ENCODE measurements at places on chromosomes 1 and 21.

DNA sequence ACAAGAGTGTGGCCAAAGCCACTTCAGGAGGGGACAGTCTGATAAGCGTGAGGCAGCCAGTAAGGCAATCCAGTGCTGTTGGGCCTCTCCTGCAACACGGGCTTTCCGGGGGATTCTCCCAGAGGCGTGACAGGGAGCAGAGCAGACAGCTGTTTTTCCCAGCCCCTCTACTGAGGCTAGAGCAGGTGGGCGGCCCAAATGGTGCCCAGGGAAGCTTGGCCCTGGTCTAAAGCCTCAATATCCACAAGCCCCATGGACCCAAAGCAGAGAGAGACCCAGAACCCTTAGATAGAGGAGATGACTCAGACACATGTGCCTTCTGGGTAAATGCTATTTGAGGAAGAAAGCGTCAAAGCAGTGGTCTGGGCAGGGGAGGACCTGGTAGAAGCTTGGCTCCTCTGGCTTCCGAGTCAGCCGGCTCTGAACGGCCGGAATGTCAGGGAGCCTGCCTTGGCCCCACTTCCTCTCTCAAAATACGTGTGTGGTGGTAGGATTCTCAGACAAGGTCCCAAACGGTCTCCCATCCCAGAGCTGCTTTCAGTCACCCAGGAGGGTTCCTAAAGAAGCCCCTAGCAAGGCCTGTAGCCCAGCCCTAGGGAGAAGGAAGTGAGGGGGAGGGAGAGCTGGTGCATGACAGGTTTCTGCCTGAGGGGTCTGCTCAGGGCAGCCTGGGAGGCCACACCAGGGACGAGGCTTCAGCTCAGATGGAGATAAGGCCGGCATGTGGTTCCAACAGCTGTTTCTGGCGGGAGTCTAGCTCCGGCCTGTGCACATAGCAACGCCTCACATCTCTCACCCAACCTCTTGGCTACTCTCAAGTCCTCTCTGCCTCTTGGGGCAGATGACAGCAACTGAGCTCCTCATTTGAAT, 28.8 kb downstream of the PIK3C2B start:
- no peak for DNase-seq

GRCh38 chr1:6425658-6426057, 1.1 kb downstream of the ESPN start:
- DNase-seq, result no peak

DNA sequence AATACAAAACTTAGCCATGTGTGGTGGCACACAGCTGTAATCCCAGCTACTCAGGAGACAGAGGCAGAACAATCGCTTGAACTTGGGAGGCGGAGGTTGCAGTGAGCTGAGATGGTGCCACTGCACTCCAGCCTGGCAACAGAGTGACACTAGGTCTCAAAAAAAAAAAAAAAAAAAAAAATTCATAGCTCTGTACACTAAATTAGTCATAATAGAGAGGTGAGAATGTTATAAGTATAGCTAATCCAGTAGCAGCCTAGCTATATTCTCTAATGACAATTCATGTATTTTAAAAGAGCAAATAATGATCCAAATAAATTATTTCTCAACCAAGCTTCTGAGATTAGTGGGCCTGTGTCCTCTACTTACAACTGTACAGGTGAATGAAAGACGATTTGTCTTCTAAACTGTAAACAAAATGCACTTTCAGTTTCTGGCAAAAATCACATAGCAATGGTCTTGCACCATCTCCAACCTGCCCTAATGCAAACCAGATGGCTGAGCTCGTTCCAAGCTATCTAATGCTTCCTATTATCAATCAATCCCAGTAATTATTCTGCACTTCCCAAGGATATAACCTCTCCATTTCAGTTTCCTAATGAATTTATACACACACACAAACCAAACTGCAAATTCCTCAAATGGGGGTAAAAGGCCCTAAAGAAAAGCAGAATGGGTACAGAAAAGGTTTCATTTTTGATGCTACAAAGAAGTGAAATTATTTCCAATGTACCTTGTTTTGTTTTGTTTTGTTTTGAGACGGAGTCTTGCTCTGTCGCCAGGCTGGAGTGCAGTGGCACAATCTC, 56.5 kb downstream of the GATAD2B start:
- no peak for DNase-seq

GRCh38 chr1:187275346-187275745, 446.6 kb downstream of the PLA2G4A start:
- no peak for DNase-seq

- no peak for DNase-seq
Measured at GRCh38 chr21:33136847-33137502, 67.0 kb downstream of the OLIG1 start.

DNA sequence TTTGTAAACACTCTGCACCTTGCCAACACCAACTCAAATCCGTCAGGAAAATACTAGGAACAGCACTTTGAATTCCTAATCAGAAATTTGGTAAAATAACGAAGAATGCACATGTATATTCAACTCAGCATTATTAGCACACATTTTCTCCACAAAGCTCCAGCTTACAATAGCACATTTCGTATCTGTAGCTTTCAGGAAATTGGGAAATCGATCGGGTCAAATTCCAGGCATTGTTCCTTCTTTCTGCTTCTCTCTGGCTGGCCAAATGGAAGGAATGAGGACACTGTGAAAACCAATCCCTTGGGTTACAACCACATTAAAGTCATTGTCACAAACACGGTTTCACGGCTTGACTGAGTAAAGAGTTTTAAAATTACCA, 58.6 kb downstream of the NPHP4 start:
- no peak for DNase-seq

DNA sequence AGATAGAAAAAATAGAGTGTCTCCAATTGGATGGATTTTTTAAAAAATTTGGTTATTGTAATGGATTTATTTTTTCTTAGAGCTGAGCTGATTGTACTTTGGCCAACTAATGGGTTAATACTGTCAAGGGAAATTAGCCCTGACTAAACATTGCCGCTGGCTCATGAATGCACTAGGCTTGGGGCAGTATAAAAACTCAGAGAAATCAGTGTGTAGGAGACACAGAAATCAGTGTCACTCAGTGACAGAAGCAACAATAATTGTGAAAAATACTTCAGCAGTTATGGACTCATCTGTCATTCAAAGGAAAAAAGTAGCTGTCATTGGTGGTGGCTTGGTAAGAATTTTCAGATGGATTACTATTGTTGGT, at the start of gene KMO:
Gene KMO, plus strand, starts transcription at position 217 of the 370 bp plus-strand sequence. Its CDS starts 67 bp downstream, at position 284.
- DNase-seq, result no peak

DNA sequence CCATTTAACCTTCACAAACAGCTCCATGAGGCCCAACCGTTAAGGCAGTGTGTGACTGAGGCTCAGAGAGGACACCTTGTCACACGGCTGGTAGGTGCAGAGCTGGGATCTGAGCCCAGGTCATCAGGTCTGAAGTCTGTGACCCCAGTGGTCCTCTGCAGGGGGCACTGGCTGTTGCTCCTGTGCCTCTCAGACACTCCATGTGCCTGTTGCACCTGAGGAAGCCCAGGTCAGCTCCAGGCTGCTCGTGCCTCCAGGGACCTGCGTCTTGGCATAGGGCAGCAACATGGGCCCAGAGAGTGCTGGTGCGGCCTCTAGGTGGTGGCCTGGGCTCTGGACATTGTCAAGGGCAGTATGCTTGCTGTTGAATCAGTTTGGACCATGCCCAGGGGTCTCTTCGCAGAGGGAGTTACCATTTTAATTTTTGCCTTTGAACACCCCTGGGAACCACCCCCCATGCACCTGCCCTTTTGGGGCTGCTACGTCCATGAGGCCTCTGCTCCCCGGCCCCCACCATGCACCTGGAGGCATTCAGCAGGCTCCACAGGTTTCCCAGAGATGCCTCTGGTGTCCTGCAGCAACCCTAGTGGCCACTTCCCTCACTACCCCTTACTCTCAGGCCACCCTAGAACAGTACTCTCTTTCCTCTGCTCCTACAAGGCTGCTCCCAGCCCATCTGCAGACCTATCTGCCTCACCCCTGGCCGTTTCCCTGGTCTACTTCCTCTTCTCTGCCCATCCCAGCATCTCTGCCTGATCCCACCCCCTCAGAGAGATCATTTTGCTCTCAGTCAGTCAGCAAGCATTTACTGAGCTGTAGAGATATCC, 25.2 kb upstream of the EPS8L3 start:
- peak; percentile 54 for DNase-seq

- DNase-seq, result no peak
Measured at GRCh38 chr1:94332952-94333351, 85.2 kb upstream of the ABCD3 start.

DNA sequence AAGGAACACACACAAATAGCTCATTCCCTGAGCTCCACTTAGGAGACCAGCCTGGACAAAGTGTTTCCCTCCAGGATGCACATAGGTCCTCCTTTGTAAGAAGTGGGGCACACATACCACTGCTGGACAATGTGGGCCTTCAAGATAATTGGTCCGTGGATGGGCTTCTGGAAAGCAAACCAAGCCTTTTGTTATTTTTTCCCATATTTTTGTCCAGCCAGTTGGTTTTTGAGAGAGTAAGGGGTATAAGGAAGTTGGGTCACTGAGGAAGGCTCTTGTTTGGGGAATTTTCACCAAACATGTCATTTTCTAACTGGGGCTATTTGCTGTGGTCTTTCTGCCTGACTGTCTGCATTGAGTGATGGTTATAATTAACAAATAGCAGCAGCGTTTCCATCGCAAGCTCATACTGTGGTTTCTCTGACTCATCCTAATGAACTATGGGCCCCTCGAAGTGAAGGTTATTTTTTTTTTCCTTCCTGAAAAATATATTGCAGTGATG, 306.3 kb upstream of the DUSP10 start:
- DNase-seq, result no peak

DNA sequence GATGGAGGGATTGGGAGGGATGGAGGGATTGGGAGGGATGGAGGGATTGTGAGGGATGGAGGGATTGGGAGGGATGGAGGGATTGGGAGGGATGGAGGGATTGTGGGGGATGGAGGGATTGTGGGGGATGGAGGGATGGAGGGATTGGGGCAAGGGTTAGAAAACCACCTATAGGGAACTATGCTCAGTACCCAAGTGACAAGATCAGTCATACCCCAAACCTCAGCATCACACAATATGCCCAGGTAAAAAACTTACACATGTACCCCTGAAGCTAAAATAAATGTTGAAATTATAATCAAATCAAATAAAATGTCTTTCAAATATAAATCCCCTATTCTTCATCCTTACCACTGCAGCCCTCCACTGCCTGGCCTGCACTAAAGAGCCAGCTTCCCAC, 72.8 kb upstream of the HNRNPU start:
- no peak for DNase-seq

DNA sequence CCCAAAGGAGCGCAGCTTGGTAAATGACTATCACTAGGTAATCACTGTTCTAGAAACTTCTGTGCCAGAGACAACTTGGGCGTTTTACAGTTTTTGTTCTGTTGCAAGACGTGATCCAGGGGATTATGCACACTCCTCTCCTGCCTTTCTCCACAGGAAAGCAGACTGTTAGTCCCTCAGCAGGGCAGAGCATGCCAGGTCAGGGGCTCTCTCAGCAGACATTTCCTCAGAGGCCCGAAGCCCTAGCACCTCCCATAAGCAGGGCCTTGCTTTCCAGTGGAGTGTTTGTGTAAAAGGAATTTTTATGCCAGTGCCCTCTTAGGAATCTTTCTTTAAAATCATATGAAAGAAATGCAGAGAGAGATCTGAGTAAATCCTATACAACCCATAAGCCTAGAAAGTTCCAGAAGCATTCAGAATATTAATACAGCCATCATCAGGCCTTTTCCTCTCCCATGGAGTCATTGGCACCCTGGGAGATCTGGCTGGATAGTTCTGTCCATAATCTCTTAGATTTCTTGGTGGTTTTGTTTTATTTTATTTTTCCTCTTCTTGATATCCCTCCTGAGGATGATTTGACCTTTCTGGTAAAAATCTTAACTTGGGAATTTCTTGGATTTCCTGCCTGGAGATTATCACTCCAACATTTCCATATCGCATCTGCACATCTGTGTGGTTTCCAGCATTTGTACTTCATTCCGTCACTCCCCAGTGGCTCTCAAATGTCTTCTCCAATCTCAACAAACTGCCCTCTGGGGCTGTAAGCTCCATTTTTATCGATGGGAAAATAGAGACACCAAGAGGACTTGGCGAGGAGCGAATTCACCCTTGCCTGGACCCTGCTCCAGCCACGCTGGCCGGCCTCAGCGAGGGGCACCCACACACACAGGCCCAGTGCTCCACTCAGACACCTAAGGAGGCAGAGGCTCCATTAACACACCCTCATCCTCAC, 116.1 kb downstream of the PSMG1 start:
- no peak for DNase-seq

- DNase-seq, result no peak
Measured at GRCh38 chr1:209926045-209926444, 12.0 kb upstream of the SYT14 start.

DNA sequence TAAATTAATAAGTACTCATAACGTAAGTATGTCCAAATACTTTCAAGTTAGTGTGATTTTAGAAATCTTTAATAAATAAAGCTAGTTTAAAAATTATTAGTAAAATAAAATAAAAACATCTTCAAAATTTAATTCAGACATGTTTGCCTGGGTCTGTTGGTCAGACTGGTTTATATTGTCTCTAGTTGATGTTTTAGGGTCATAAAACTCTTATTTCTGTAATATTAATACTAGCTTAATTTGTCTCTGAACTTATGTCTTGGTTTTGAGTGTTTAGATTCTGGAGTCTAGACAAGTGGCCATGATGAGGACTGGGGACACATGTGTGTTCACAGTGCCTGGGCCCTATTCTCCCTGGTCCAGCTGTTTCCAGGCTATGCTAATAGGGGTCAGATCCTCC, 184.5 kb upstream of the TNR start:
- no peak for DNase-seq

DNA sequence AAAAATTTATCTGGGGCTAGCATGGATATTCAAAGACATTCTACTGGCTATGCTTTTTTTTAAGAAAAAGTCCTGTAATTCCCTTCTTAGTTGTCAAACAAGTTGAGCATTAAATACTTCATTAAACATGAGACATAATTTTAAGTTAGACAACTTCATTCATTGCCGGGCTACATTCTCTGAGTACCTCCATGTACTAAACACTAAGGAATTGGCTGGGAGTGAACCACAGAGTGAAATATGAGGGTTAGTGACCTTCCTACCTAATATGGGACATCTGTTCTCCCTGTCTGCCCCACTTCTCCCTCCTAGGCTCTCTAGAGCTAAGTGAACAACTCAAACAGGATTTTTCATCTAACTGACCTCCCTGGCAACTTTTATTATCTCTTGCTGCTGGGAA, 370.4 kb downstream of the VAV3 start:
- DNase-seq, result no peak

DNA sequence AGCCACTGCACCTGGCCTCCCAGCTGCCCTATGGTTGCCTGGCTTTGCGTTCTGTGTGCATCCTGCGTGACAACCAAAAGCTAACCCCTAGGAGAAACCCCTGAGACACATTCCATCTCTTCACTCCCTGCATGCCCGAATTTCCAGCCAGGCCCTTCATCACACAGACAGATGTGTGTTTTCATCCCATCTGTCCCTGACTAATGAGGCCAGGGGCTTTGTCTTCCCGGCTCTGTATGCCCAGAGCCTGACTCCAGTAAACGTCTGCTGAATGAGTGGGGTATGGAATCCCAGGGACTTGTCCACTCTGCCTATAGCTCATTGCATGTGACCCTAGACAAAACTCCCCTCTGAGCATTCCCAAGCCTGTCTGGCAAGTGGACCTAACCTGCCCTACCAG, 9.6 kb downstream of the ESPN start:
- no peak for DNase-seq

Measured in AML-193 (cell line).